Astrocyte (in vitro differentiated cells and primary cell): ENCODE measurements at places on chromosomes 7 and 10. TPM values are rescaled to one million over a fixed set of nuclear protein-coding genes. Genes with fewer than 3 reads are reported as not detected.

Gene ACSM6
- not detected in 2 replicates for total RNA-seq

Gene WEE2
- not detected in 2 replicates for total RNA-seq

Gene CC2D2B
- total RNA-seq: 0.18 and 0.60 TPM in 2 replicates

Gene BTBD16
- total RNA-seq: 0.26 TPM in 1 of 2 replicates, not detected in the other

Gene MYOF
- total RNA-seq: 299 and 306 TPM in 2 replicates

Gene TEX36
- total RNA-seq: not detected in 2 replicates

Gene FKBP6
- total RNA-seq: not detected in 2 replicates

Gene ADAM12
- 100 and 126 TPM in 2 replicates for total RNA-seq

Gene COL26A1
- total RNA-seq: 6.8 and 7.1 TPM in 2 replicates

Gene PAPSS2
- 48.6 and 58.5 TPM in 2 replicates for total RNA-seq

Gene ABCA13
- total RNA-seq: 0.34 and 0.38 TPM in 2 replicates

Gene CRCP
- 24.2 and 26.8 TPM in 2 replicates for total RNA-seq

Gene OPALIN
- total RNA-seq: not detected in 2 replicates

Gene STARD3NL
- 84.0 and 85.8 TPM in 2 replicates for total RNA-seq

Gene COL1A2
- total RNA-seq: 6,748 and 8,907 TPM in 2 replicates

Gene GRM8
- total RNA-seq: 0.96 and 2.2 TPM in 2 replicates

Gene CLCN1
- not detected in 2 replicates for total RNA-seq

Gene SLIT1
- 0.23 TPM in 1 of 2 replicates, not detected in the other for total RNA-seq

Gene ARMC3
- total RNA-seq: 0.23 TPM in 1 of 2 replicates, not detected in the other

Gene MBL2
- total RNA-seq: not detected in 2 replicates

Gene ADCY1
- total RNA-seq: 1.2 and 1.6 TPM in 2 replicates

Gene ST7
- total RNA-seq: 37.9 and 39.3 TPM in 2 replicates

Gene NRF1
- 11.7 and 12.7 TPM in 2 replicates for total RNA-seq

Gene OR2A42
- not detected in 2 replicates for total RNA-seq

Gene XPNPEP1
- 100 and 104 TPM in 2 replicates for total RNA-seq

Gene SPACDR
- 2.5 and 2.6 TPM in 2 replicates for total RNA-seq

Gene GFRA1
- 12.7 and 24.2 TPM in 2 replicates for total RNA-seq

Gene SEMA3E
- 3.7 and 4.6 TPM in 2 replicates for total RNA-seq

Gene ADAP1
- 4.7 and 4.8 TPM in 2 replicates for total RNA-seq

Gene PDE6C
- not detected in 2 replicates for total RNA-seq

Gene C10orf143
- 0.73 and 0.82 TPM in 2 replicates for total RNA-seq

Gene PAX4
- total RNA-seq: not detected in 2 replicates

Gene CRYGN
- not detected in 2 replicates for total RNA-seq

Gene OR2A1
- not detected in 2 replicates for total RNA-seq
